NCI-H1105 (cell line): ENCODE measurements at places on chromosomes 13 and 19.

GRCh38 chr13:62850331-62850730, 1434.7 kb upstream of the PCDH20 start:
- DNase-seq, result no peak

DNA sequence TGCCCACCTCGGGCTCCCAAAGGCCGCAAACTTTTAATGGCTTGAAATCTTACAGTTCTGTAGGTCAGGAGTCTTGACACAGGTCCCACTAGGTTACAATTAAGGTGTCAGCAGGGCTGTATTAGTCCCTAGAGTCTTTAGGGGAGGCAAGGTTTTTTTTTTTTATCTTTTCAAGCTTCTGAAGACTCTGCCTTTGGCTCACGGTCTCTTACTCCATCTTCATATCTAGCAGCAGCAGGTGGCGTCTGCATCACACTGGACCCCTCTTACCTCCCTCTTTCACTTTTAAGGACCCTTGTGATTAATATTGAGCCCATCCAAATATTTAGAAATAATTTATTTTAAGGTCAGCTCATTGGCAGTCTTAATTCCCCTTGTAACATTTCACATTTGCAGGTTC, 11.6 kb downstream of the MIR17HG start:
- DNase-seq, result no peak

GRCh38 chr19:51689751-51690453, 3.2 kb upstream of the SPACA6 start:
- DNase-seq, result no peak

DNA sequence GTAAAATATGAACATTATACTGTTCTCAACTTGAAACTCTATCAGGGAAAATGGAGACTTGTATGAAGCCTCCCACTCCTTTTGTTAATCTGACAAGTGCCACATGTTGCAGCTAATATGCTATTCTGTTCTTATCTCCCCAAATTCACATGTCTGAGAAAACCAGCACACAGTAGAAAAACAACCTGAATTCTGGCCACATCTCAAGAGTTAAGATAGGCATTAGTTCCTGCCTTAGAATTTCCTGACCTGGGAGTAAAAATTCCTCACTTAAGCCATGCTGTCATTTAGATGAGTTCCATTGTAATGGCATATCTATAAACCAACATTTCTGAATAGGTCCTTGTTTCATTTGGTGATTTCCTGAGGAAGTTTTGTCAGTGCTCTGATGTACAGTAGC, 1098.5 kb downstream of the EFNB2 start:
- DNase-seq, result no peak

DNA sequence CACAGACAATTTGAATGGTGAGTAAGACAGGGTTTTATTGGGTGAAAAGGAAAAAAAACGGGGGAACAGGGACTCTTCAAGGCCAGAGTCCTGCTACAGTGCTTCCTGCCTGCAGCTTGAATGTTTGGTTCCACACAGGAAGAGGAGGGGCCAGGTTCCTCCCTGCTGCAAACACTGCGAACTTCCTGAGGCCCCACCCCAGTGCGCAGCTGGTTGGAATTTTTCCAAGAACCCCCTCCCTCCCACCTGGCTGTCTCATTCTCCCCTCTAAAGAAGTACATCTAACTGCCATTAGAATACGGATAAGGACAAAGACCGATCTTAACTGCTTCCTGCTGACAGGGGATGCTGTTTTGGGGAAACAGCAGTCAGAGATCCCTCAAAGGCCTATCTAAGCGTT, 184.9 kb downstream of the GGACT start:
- DNase-seq, result no peak

DNA sequence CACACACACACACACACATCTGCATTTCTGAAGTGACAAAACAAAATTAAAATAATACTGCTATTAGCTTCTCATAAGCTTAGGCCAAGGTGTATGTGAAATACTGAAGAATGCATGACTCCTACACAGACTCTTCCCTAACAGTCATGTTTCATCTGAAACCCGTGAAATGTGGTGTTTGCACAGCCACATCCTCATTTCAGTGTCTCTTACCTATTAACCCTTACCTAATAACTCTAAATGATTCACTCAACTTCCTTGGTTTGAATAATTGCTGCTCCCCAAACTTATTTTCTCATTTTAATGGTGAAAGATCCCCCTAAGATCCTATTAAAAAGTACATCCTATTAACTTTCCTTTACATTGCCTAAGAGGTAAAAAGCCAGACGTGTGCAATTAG, 117.6 kb downstream of the MIPEP start:
- no peak for DNase-seq

GRCh38 chr19:10508707-10509106, 5.6 kb upstream of the KEAP1 start:
- DNase-seq, result no peak

- no peak for DNase-seq
These were observed 100.6 kb downstream of the TNFRSF19 start for GRCh38 chr13:23670793-23671192.

- no peak for DNase-seq
These were observed 949 bp downstream of the SERTAD1 start for GRCh38 chr19:40424637-40425449.

DNA sequence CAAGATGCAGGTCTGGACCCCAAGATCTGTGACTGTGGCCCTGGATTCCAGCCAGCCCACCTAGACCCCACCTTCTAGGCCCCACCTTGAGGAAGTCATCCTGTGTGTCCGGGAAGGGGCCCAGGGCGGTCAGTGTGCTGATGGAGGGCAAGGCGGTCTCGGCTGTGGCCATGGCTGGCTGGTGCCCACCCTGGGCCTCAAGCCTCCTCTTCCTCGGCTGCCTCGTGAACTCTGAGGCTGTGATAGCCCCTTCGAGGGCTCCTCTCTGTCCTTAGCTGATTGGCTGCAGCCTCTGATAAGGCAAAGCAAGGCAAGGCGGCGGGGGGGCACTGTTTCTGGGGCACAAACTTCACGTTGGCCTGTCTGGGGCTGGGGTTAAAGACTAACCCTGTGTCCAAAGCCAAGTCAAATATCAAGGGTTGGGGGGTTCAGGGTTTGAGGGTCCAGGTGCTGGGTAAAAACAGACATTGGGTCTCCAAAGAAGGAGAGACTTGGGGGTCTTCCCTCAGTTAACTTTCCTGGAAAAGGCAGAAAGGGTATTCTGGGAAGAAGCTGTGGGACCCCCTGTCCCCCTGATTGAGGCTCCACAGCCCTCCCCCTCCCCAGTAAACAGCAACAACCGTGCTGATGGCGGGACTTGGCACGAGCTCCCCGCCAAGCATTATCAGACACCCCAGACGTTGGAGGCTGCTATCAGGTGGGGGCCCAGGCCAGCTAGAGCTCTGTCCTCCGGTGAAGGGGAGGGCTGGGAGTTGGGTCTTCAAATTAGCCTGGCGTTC, at the start of gene KLF1:
KLF1 (minus strand) TSS at position 233 of the 779 bp plus-strand sequence; CDS start at position 172, 61 bp downstream.
- no peak for DNase-seq

- DNase-seq, result no peak
These were observed 245.3 kb downstream of the PCCA start for GRCh38 chr13:100334214-100334613.

DNA sequence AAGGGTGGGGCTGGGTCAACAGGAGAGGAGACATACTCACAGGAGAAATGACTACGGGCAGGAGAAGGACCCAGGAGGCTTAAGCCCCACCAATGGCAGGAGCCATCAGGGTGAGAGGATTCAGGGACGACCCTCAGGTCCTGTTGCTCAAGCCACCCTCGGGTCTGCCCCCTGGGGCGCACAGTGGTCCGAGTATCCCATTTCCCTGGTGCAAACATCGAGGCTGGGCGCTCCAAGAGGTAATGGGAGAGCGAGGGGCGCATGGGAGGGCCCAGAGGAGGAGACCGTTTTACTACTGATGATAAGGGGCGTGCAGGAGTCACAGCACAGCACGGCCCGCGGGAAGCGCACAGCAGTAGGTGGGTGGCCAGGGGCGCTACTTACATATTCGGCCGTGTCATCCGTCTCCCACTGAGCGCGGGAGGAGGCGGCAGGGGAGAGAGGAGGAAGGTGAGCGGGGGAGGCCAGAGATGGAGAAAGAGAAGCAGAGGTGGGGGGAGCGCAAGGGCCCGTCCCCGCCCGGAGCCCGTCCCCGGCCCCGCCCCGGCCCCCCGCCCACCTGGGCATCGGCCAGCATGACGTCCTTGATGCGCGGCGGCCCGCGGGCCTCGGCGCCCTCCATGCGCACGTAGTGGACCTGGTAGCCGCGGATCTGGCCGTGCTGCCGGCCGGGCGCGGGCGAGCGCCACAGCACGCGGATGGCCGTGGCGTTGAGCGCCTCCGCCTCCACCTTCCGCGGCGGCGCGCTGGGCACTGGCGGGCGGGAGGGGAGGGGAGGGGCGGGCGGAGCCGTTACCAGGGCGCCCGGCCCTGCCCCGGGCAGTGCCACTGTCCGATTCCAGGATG, 111.5 kb downstream of the PTPRS start:
- no peak for DNase-seq

GRCh38 chr19:41426952-41427646, at the start of gene B3GNT8:
Gene B3GNT8 (minus strand): TSS chr19:41427374. CDS start chr19:41426778, 596 bp downstream.
- DNase-seq, result peak; percentile 90

- DNase-seq, result no peak
These were observed 19.7 kb downstream of the C3 start for GRCh38 chr19:6700586-6701316.

DNA sequence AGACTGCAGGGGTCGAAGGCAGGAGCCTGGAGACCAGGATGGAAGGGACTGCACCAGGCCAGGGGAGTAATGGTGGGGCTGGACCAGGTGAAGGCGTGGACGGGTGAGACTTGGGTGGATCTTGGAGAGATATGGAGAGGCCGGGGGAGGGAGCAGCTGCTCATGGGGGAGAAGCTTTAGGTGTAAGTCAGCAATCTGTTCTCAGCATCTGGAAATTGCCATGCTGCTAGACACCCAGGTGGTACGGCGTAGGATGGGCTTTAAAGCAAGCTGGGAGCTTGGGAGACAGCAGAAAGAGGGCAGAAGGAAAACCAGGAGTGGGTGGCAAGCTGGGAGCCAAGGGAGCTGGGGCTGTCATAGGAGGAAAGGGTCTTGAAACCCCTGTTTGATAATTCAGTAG, 3.0 kb downstream of the CERS4 start:
- no peak for DNase-seq

DNA sequence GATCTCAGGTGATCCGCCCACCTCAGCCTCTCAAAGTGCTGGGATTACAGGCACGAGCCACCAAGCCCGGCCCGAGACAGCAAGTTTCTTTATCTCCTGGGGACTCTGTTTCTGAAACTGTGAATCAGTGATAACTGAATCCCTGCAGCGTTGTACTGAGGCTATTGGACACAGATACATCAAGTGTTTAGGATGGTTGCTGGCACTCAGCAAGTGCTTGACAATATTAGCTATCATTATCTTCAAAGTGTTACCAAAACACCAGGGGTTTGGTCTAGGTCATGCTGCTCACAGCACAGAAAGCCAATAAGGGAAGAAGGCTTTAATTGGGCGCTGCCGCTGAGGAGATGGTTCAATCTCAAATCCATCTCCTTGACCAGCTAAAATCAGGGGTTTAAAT, 20.5 kb upstream of the PNMA8C start:
- no peak for DNase-seq

DNA sequence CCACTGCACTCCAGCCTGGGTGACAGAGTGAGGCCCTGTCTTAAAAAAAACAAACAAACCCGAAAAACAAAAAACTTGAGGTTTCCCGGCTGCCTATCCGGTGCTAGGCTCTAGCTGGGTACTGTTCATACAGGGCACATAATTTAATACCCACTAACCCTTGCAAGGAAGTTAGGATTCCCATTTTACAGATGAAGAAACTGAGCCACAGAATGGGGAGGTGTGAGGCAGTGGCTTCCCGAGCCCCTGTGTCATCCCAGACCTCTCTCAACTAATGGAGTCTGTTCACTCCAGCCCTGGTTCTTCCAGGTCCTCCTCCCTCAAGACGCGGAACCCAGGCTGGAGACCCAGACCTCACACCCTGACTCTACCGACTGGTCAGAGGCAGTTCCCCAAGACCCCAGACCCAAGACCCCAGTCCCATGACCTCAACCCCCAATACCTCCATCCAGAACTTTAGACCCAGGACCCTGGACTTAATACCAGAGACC, 576 bp downstream of the APBA3 start:
- no peak for DNase-seq

GRCh38 chr13:103275722-103276121, 209.5 kb upstream of the SLC10A2 start:
- no peak for DNase-seq

DNA sequence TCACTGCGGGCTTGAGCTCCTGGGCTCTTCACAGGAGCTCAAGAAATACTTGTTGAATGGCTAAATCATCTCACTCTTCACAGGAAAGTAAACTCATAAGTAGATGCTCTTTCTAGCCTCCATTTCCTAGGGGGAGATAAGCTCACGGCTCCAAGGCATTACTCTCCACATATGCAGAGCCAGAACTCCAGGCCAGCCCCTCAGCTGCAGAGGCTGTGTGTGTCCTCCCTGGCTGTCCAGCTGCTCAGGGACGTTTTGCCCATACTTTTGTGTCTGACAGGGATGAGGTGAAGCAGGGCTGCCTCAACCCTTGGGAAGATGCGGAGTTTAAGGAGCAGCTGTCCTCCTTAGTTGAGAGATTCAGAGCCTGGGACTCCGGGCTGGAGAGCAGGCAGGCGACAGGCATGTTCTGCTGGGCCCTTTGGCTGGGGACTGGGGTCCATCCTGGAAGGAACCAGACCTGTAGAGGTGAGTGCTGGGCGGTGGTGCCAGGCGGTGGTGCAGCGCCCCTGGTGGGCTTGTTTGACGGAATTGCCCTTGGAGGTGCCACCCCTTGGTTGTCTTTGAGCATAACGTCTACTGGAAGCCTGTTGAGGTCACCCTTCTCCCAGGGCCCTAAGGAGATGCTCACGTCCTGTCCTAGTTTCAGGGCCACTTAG, 20.5 kb upstream of the SLC15A1 start:
- DNase-seq, result no peak

- DNase-seq, result no peak
These were observed 197.1 kb upstream of the TSHZ3 start for GRCh38 chr19:31546205-31546960.

DNA sequence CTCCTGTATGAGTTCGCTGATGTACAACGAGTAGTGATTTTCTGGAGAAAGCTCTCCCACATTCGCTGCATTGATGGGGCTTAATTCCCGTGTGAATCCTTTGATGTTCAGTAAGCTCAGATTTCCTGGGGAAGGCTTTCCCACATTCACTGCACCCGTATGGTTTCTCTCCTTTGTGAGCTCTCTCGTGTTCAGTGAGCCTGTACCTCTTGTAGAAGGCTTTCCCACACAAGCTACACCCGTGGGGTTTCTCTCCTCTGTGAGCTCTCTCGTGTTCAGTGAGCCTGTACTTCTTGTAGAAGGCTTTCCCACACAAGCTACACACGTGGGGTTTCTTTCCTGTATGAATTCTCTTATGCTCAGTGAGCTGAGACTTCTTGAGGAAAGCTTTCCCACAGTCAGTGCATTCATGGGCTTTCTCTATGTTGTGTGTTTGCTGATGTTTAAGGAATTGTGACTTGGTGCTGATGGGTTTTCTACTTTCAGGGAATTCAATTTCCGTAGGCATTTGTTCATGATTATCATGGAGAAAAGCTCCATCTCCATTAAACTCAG, 3.5 kb upstream of the ZNF577 start:
- DNase-seq, result no peak

DNA sequence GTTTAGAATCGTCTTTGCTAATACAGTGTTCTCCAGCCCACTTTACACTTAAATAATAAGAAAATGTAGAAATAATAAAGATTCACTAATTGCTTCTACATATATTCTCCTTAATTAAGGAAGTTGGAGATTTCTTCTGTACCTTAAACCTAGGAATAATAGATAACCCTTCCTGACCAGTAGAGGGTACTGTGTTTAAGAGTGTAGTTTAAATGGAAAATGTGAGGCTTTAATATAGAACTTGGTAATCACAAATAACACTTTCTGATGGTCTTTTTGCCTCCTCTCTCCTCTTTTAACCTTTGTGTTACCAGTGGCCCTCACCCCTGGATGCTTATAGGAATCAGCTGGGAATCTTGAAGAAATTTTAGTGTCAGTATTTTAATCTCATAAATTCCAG, 20.7 kb downstream of the POMP start:
- no peak for DNase-seq
